Ureter (tissue), 1 donor: ENCODE measurements at places on chromosomes 11 and 22. TPM values are rescaled to one million over a fixed set of nuclear protein-coding genes. Genes with fewer than 3 reads are reported as not detected.

GRCh38 chr11:62151737-62152102 lies 27.9 kb downstream of the INCENP start:
- no peak for DNase-seq

Gene TUBA8
- 2.6 TPM for total RNA-seq

Gene RASSF10
- total RNA-seq = 3.7 TPM

DNA sequence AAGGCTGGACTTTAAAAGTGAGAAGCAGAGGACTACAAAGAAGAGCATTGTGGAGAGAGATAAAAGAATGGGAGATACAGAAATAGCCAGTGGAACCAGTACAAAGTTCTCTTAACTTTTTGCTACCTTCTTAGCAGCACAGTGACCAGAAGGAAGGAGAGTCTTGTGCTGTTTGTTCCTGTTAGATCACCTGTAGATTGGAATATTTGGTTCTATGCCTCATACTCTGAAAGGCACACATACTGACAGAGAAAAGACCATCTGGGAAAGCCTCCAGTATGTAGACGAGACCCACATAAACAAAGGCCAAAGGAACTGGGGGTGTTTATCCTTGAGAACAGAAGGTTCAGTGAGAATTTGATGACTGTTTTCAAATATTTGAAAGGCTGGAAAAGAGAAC lies 18.7 kb downstream of the RNF141 start:
- DNase-seq = no peak

DNA sequence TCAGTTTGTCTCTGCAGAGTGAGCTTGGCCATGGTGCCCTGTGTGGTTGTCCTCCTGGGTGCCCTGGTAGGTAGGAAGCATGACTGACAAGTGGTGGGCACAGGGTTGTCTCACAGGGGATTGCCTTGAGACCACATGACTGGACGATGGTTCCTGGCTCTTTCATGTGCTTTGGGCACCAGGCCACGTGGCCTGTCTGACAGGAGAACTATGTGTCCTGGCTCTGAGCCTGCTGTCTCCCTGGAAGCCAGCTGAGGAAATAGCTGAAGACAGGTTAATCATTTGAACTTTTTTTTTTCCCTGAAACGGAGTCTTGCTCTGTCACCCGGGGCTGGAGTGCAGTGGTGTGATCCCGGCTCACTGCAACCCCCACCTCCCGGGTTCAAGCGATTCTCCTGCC lies 93.2 kb downstream of the LDLRAD3 start:
- DNase-seq = no peak

DNA sequence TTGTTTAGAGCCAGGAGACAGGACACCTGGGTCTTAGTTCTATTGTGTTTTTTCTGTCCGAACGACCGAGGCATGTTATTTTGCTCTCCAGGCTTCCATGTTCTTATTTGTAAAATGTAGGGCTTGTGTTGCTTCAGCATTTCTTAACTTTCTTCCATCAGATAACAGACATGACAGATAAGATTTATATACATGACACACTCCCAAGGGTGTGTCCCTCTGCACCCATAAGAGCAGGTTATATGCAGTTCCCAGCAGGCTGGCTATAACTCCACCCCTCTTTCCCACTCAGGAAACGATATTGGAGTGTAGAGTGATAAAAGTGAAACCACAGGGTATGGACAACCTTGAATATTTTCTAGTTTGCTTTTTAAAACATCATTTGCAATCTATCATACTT lies 65.8 kb downstream of the APIP start:
- no peak for DNase-seq

Gene ARL14EP
- 37.6 TPM for total RNA-seq

- DNase-seq = no peak
Measured at GRCh38 chr11:31617246-31617645, 107.7 kb downstream of the ELP4 start.
